Thyroid gland (tissue), 4 donors: ENCODE measurements at places on chromosomes 2 and 18. TPM values are rescaled to one million over a fixed set of nuclear protein-coding genes. Genes with fewer than 3 reads are reported as not detected.

GRCh38 chr2:11998218-11998617, 251.8 kb downstream of the LPIN1 start:
- DNase-seq, result no peak

GRCh38 chr2:3442185-3442584, 62.7 kb downstream of the TRAPPC12 start:
- no peak for DNase-seq

DNA sequence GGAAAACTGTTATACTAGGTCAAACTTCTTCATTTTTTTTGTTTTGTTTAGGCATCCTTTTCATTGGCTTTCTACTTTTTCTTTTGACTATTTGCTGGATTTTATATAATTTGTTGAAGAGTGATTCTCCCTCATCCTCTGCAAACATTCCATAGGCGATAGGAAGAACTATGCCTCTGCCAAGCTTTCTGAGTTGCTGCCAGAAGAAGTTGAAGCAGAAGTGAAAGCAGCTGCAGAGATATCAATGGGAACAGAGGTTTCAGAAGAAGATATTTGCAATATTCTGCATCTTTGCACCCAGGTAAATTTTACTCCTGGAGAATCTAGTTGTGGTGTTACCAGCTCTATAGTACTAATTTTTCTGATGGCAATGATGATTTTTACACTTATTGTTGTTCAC, 25.4 kb downstream of the NOP58 start:
- DNase-seq, result no peak

GIGYF2 gene
- total RNA-seq, result 88.7 TPM

CFLAR gene
- total RNA-seq, result 241 TPM
